Pons (tissue), 1 donor: ENCODE measurements at places on chromosomes 5 and 9.

GRCh38 chr5:179913461-179913860 lies 5.8 kb upstream of the TBC1D9B start:
- no peak for DNase-seq

DNA sequence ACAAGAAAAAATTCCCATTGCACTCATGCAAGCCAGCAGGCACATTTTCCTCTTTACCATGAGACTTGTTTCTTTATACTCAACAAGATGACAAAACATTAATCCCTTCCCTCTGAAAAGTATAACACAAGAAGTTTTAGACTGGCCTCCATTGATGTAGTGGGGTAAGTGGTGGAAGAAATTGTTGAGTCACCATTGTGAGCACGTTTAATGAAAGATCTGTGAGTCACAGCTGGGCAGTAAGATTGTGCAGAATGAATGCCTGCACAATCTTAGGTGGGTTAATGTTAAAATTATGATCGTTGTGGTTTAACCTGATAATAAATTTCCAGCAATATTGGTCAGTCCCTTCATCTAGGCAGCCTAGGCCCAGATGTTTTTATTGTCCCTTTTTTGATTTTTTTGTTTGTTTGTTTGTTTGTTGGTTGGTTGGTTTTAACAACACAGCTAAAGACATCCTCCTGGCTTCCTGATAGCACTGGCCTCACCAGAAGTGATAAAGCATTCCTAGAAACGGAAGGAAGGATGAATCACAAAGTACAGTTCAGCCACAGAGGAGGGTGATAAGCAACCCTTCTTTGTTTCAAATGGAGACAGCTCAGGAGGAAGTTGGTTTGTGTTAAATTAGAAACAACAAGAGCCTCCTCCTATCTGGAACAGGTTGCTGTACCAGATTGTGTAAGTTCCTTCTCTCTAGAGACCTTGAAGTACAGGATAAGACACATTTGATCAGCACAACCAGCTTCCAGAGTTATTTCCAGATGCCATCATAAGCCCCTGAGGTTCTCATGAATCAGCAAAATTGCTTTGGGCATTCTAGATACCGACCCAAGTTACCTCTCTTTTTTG lies 40.3 kb downstream of the SLC24A2 start:
- DNase-seq = no peak

DNA sequence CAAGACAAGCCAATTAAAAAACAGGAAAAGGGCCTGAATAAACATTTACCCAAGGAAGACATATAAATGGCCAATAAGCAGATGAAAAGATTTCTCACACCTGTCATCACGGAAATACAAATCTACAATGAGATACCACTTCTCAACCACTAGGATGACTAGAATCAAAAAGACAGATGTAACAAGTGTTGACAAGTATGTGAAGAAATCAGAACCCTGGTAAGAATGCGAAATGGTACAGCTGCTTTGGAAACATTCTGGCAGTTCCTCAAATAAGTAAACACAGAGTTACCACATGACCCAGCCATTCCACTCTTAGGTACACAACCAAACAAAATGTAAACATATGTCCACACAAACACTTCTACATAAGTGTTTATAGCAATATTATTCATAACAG lies 32.5 kb downstream of the LEAP2 start:
- DNase-seq = no peak

- DNase-seq = no peak
Observed at GRCh38 chr5:173859408-173860159, 28.6 kb upstream of the CPEB4 start.

- DNase-seq = no peak
Observed at GRCh38 chr5:21783074-21783679, 1070.0 kb downstream of the CDH12 start.

GRCh38 chr9:25864509-25864908 lies 186.3 kb upstream of the TUSC1 start:
- DNase-seq = no peak

GRCh38 chr5:316210-317085 lies 5.1 kb upstream of the AHRR start:
- no peak for DNase-seq

- no peak for DNase-seq
Observed at GRCh38 chr9:353077-353476, 138.4 kb downstream of the DOCK8 start.

DNA sequence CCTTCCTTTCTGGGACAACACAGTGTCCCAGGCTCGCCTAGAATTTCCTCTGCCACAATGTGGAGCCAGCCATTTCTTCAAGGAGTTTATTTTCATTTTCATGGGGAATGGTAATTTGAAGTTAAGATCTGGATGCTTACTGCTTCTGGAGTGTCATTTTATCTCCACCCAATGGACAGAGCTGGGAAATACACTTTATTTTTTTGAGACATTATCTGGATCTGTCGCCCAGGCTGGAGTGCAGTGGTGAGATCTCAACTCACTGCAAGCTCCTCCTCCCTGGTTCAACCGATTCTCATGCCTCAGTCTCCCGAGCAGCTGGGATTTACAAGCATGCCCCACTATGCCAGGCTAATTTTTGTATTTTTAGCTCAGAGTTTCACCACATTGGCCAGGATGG lies 12.7 kb upstream of the THG1L start:
- peak; percentile 91 for DNase-seq

DNA sequence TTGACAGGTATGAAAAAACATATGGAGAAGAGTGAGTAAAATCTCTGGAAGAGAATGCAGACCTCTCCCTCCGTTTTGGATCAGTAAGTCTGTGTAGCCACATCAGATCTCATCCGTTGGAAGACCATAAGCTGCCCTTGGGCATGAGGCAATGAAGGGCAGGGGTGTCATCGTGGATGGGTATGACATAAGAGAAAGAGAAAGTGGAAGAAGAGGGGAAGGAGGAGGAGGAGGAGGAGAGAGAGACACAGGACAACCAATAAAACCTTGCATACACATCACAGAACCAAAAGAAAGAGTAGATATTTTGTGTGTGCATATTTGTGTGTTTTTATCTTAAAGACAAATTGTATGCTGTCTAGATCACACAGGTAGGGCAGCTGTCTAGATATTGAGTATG lies 50.7 kb downstream of the PRRC1 start:
- no peak for DNase-seq

- no peak for DNase-seq
Observed at GRCh38 chr9:130041648-130042405, 1.2 kb downstream of the FNBP1 start.

- no peak for DNase-seq
Observed at GRCh38 chr5:169719360-169720314, 82.6 kb downstream of the DOCK2 start.

- no peak for DNase-seq
Observed at GRCh38 chr5:34976347-34976746, 47.0 kb downstream of the DNAJC21 start.

GRCh38 chr5:115180165-115180709 lies 10.5 kb upstream of the TRIM36 start:
- no peak for DNase-seq

- DNase-seq = no peak
Observed at GRCh38 chr9:119003882-119004617, 365.2 kb downstream of the BRINP1 start.

DNA sequence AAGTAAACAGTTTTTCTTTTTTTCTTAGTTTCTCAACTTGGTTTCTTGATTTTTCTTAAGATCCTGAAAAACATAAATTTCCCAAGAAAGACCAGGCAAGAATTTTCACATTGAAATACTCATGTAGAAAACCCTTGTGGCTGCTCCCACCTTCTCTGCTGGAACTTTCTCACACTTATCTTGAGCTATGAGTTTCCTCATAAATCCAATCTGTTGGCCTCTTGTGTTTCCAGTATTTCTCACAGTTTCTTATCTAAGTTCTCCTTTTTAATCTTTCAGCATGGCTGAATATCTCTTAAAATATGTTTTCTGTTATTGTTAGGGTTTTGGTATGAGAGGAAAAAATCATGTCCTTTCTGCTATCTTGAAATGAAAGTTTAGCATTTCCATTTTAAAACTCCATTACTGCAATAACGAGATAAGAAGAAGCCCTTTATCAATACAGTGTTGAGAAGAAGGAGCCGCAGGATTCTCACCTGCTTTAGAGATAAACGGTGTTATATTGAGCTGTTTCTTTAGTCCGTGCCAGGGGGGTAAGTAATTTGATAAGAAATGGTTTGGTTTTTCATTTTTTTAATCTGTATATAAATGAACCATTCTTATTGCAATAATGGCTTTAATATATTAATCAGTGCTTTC lies 89.3 kb downstream of the ALDH1A1 start:
- no peak for DNase-seq

DNA sequence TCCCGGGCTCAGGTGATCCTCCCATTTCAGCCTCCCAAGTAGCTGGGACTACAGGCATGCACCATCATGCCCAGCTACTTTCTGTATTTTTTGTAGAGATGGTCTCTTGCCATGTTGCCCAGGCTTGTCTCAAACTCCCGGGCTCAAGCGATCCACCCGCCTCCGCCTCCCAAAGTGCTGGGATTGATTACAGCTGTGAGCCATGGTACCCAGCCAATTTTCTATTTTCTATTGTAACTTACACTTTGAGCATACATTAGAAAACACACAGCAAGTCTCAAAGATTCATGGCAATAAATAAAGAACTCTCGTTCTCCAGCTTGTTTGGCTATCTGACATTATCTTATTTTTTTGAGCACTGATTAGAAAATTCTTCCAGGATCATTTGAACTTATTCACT lies 228.7 kb downstream of the ADAMTS6 start:
- DNase-seq = no peak

GRCh38 chr9:107465467-107466451 lies 23.8 kb downstream of the KLF4 start:
- DNase-seq = no peak

GRCh38 chr5:159854916-159855315 lies 61.4 kb upstream of the ADRA1B start:
- DNase-seq = no peak

- DNase-seq = no peak
Observed at GRCh38 chr5:158463938-158464337, 605.0 kb upstream of the CLINT1 start.

DNA sequence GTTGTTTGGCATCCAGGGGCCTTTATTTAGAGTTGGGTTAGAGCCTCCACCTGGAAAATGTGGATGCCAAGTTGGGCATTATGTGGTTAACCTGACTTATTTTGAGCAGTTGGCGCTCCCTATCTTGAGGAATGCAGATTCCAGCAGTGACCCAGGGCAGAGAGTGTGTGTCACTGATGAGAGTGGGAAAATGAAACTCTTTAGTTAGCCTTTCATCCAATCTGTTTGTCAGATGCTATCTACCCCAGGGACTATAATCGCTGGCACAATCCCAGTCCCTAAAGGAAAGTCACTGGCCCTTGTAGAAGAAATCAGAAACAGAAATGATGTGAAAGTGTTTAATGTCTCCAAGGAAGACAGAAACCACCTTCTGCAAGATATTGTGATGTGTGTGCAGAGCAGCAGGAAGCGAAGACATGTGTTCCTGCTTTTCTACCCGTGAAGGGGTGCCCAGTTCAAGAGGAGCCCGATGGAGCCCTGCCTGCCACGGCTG lies 10.2 kb upstream of the STING1 start:
- DNase-seq = no peak

DNA sequence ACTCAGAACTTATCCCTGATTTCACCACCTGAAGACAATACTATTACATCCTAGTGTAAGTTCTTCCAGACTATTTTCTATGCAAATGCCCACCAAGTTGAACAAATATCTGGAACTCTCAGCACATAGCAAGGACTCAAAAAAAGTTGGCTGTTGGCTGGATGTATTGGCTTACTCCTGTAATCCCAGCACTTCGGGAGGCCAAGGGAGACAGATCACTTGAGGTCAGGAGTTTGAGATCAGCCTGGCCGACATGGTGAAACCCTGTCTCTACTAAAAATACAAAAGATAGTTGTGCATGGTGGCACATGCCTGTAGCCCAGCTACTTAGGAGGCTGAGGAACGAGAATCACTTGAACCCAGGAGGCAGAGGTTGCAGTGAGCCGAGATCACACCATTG lies 15.0 kb upstream of the VPS13A start:
- no peak for DNase-seq

DNA sequence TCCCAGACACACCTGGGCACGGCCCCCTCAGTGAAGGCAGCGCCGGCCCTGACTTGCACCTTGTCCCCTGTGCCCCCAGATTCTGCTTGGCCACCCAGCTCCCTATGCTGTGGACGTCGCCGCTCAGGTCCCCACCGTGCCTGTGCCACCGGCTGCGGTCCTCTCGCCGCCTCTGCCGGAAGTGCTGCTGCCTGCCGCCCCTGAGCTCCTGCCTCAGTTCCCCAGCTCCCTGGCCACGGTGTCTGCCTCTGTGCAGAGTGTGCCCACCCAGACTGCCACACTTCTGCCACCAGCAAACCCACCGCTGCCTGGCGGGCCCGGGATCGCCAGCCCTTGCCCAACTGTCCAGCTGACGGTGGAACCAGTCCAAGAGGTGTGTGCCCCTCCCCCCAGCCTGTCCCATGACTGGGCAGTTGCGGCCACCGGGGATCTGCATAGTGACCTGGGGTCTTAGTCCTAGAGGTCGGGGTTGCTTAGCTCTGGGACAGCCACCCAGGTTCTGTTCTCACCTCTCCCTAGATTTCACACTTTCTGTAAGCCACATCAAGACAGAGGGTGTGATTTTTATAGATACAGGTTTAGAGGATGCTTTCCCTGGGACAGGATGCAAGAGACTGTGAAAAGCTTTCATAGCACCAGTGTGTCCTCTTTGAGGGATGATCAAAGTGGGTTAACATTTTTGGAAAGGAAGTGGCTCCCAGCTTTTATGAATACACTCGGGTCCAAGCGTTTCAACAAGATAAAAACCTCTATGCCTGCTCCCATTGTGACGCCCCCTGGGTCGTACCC lies 78.0 kb downstream of the WNK2 start:
- no peak for DNase-seq

- no peak for DNase-seq
Observed at GRCh38 chr5:119808474-119808873, 179.1 kb downstream of the FAM170A start.

DNA sequence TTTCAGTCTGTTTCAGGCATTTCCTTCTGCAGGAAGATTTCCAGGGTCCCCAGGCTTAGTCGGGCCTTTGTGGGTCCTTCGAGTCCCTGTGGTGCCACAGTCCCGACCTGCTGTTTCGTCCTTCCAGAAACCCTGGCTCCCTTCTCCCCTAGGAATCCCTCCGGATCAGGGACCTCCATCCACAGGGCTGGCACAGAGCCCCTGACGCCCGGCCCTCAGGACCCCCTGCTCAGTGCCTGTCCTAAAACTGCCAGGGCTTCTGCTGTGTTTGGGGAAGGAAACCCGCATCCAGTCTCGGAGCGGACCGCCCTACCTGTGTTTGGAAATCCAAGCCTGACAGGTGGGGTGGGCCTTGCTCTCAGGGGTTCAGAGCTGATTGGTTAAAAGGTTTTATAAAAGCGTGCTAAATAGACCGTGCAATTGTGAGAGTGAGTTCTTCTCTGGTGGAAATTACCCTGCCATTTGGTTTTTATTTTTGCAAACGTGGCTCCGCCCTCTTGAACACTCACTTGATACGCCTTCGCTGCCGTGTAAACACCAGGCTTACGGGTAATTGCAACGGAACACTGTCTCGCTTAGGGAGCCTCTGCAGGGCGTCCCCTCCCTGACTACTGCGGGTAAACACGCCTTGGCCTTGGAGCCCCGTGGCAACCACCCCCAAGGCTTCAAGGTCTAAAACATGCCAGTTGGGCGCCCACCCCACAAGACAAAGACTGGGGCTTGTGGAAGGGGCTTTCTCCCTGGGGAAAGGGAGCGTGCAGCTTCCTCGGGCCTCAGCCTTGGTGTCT lies 121.2 kb downstream of the PHF2 start:
- DNase-seq = no peak

GRCh38 chr5:116248432-116248831 lies 163.6 kb downstream of the COMMD10 start:
- no peak for DNase-seq
